ENCODE measurements at places on chromosomes 2 and 18.

GRCh38 chr2:102588213-102588939 is 31.0 kb upstream of the SLC9A2 start:
- no peak for DNase-seq

DNA sequence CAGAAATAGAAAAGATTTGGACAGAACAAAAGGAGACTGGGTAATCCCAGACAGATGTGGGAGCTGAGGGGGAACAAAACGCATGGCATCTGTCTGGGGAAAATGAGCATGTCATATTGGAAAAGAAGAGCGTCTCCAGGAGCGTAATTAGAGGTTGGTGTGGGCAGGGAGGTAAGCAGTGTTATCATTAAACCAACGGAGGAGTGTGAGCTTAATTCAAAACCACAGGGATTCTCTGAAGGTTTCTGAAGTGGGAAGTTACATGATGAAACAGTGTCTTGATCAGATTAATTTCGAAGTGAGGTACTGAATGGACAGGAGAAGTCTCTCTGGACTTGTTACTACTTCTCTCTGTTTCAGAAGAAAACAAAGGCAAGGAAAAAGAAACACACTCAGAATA is 53.3 kb downstream of the DTNB start:
- DNase-seq: no peak

- peak; percentile 25 for DNase-seq
Measured at GRCh38 chr2:102664471-102664909, 45.1 kb downstream of the SLC9A2 start.

- DNase-seq: no peak
Measured at GRCh38 chr2:209322041-209322440, 101.8 kb upstream of the MAP2 start.

- no peak for DNase-seq
Measured at GRCh38 chr2:119940856-119941255, 72.0 kb upstream of the EPB41L5 start.

GRCh38 chr18:7954238-7954637 is 387.1 kb downstream of the PTPRM start:
- DNase-seq: no peak

GRCh38 chr2:12031866-12032265 is 285.4 kb downstream of the LPIN1 start:
- DNase-seq: no peak

- DNase-seq: no peak
Measured at GRCh38 chr2:119333360-119333759, 33.3 kb downstream of the C2orf76 start.

DNA sequence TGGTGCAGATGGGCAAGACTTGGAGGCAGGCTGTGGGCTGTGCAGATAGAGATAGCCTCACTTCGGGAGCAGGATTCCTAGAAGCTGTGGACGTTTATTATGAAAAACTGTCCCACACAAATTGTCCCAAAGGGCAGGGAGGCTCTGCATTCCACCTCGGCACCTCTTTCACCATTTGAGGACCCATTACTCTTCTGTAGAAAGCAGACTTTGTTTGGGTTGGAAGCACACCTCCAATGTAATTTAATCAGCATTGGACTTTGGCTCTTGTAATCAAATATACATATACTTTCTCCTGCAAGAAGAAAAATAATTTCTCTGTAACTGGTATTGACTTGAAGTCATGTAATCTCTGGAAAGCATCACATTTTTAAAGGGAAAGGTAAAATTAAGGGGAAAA is 8.5 kb downstream of the ONECUT2 start:
- no peak for DNase-seq

GRCh38 chr2:111210036-111210435 is 89.3 kb downstream of the BCL2L11 start:
- DNase-seq: no peak

- DNase-seq: no peak
Measured at GRCh38 chr2:141109633-141110032, 1021.2 kb downstream of the LRP1B start.

- no peak for DNase-seq
Measured at GRCh38 chr2:129957891-129958290, 21.6 kb upstream of the RAB6C start.

DNA sequence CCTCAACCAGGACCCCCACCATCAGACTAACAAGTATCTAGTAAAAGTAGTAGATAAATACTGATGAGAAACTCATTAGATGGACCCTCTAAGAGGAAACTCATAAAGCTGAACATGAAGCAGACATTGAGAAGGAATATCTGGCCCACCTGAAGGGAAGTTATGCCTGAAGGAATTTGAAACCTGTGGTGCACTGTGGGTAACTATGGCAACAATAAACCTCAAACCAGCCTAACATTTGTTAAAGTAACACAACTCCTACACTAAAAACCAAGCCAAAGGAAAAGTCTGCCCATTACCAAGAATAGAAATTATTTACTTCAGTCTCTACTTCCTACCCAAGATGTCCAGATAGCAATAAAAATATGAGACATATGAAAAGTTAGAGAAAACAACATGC is 43.4 kb downstream of the KIAA1328 start:
- DNase-seq: no peak

DNA sequence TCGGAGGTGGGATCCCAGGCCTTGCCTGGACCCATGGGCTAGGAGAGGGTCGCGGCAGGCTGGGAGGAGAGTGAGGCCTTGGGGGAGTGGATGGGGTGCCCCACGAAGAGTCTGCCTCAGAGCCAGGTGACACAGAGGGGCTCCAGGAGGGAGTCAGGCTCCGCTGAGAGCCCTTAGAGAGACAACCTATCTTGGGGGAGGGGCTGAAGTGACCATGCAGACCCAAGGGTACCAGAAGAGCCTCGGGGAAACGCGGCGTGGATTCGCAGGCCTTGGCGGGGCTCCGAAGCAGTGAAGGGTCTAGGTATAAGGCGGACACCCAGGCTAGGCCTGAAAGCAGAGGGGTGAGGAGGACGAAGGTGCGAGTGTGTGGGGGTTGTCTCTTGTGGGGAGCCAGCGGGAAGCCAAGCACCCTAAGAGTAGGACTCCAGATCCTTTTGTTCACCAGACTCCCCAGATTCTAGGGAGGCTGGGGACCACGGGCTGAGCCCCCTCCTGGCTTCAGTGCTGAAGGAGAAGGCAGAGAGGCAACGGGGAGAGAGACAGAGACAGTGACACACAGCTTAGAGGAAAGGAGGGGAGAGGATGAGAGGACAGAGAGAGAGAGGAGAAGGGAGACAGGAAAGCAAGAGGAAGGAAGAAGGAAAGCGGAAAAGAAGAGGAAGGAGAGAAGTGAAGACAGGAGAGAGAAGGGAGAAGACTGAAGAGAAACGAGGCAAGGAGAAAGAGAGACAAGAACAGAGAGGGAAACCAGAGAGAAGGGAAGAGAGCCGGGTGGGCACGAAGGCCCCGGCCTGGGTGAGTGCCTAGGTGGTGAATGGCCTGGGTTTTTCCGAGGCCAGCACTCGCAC is 1.1 kb upstream of the HOXD11 start:
- DNase-seq: no peak

DNA sequence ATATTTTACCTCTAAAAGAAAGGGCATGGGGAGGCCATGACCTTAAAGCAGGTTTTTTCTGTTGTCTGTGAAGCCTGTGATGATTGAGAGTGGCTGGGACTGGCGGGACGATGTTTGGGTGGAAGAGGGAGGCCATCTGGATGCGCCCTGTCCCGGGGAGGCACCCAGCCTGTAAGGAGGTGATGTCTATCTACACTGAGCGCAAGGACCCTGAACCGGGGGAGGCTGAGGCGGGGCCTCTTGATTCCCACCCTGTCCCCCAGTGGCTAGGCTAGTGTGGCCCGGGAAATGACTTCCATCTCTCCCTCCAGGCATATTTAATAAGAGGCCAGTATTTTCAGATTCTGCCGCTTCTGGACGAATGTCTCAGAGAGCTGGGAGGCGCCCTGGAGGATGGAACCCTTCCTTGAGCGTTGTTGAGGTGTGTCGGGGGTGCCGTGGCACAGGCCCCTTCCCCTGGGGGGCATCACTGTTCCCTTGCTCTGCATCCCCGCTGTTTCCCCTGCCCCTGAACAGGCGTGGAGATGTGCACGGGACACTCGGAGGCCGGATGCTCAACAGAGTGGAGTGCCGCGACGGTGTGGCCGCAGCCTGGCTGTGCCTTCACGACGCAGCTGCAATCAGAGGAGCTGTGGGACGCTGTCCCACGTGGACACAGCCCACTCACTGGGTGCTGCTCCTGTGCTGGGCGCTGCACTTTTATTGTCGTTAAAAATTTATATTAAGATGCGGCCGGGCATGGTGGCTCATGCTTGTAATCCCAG is 185.4 kb downstream of the LDLRAD4 start:
- no peak for DNase-seq

GRCh38 chr2:99450199-99450598 is 39.6 kb downstream of the REV1 start:
- DNase-seq: no peak

- DNase-seq: no peak
Measured at GRCh38 chr2:225097035-225097434, 54.8 kb upstream of the DOCK10 start.

DNA sequence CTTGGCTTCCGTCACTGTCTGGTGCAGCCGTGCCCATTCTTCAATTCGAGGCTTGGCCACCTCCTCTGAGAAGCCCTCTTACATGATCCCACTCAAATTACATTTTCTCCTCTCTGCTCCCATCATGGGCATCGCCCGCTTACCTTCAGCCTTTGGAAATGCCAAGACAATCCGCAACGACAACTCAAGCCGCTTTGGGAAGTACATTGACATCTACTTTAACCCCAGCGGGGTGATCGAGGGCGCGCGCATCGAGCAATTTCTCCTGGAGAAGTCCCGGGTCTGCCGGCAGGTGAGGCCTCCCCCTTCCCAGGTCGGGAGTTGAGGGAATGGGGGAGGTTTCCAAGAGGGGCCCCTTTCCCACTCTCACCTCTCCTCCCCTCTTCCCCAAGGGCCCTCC is 38.3 kb downstream of the MYO7B start:
- DNase-seq: no peak

DNA sequence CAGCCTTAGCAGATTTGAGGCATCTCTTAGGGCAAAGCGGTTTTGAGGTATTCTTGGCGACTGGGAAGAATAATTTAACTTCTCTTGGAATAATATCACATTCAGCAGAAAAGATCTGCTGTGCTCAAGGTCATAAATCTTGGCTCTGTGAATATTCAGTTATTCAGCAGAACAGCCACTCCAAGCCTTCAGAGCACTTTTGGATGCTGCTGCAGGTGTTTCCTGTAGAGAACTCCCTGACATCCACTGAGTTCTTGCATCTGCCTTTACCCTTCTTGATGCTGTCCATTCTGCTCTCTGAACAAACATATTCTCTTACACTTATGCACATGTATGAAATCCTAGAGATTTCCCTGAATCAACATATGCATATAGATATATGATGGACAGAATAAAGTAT is 390.3 kb downstream of the NRXN1 start:
- DNase-seq: no peak

- no peak for DNase-seq
Measured at GRCh38 chr18:62720766-62721613, 5.6 kb downstream of the PHLPP1 start.

GRCh38 chr18:34709750-34710441 is at the start of gene DTNA:
Gene DTNA, plus strand, starts transcription at chr18:34710298. Its CDS starts 45,679 bp downstream, at chr18:34755977.
- no peak for DNase-seq

GRCh38 chr2:166451468-166451867 is 42.6 kb downstream of the SCN7A start:
- DNase-seq: no peak
